ENCODE measurements at places on chromosomes 3 and 15.

DNA sequence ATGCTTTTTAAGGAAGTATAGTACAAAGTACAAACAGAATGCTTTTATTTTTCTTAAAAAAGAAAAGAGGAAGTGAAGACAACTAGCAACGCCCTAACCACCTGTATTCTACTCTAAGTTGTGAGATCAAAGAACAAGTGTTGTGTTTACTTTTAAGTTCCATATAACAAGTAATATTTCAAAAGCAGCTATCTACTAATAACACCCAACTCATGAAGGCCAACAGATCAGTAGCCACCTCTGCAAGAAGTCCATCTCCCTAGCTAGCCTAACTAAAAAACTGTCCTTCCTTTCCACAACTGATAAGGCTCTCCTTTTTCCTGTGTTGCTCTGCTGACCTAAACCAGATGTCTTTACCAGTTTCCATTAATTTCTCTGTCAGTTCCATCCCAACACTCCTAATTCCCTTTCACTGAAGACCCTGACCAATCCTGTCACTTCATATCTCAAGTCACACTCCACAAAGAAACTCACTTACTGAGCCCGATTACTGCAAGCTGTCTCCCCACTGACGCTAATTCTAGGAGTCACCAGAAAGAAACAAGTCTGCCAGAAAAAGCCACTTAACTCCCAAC lies 26.9 kb downstream of the PHC3 start:
- DNase-seq, result peak; percentile 24

- DNase-seq, result no peak
Measured at GRCh38 chr3:146914409-146914808, 309.3 kb upstream of the PLSCR5 start.

- DNase-seq, result no peak
Measured at GRCh38 chr3:69009559-69010410, 3.7 kb downstream of the EOGT start.

DNA sequence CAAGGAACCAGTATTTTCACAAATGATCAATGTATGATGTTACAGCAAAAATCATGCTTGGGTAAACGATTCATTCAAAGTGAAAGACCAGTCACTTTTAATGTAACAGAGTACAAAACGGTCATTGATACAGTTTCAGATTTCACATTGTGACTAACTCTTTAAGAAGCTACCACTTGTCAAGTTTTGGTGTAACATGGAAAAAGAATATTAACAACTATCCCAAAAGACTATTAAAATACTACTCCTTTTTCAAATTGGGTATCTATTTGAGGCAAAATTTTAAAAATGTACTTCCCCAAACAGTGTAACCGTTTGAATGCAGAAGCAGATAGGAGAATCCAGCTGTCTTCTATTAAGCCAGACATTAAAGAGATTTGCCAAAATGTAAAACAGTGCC lies 31.7 kb downstream of the AKAP13 start:
- no peak for DNase-seq

DNA sequence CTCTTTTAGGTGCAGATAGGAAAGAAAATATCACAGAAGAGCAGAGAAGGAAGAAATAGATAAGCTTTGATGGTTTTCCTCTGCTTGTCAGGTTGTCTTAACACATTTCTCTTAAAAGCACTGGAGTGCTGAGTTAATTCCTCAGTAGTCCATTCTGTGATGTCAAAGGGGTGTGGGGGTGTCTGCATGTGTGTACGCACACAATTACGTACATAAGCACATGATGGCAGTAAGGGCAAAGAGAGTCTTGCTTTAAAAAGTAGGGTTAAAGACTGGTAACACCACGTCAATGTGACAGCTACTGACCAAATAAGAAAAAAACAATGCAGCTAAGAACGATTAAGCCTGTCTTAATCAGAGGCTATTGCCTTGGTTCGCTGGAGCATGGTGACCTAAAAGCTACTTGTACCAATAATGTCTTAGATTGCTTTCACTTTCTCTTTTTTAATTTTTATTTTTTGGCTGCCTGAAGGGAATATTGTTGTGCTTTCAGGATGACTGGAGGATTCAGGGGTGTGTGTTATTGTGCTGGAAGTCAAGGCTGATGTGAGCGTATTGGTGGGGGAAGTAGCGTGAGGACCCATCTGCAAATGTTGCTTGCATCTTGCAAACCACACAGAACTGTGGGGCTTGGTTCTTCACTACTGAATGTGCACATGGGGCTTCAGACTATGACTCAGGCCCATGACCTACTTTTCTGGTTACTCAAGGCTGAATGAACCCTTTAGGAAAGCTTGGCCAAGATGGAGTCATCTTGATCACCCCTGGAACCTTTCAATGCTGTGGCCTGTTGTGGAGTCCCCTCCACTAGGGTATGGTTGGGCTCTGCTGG lies 417.8 kb upstream of the TPM1 start:
- DNase-seq, result no peak
